ENCODE measurements at places on chromosomes 4 and X.

GRCh38 chr4:180134091-180134866, 2108.9 kb upstream of the TENM3 start:
- no peak for DNase-seq

DNA sequence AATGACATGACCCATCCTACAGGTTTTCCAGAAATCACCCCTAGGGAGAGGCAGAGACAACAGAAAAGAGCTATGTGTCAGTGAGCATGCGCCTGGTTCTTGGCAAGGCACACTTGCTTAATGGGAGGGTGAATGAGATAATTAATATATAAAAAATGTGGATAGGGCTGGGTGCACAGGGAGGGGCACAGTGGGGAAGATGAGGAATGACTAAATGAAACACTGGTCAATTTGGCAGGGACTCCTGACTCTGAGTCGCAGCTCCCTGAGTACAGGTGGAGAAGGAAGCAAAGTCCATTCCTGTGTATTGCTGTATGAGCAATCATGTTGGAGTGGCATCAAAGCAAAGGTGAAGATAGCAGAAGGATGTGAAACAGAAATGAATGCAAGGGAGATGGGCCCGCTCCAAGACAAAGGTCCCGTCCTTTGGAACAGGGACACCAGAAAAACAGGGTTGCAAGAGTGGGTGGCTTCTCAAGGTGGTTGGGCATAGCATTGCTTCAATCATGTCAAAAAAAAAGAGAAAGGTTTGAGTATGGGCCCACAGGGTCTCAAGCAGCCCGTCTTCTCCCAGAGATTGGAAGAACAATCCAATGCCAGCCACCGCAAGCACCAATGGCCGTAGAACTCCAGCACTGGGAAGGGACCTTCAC, 278.4 kb upstream of the AGTR2 start:
- no peak for DNase-seq

- no peak for DNase-seq
Measured at GRCh38 chr4:177225605-177226004, 84.1 kb upstream of the NEIL3 start.

GRCh38 chr4:139611391-139611790, 54.2 kb upstream of the MGST2 start:
- no peak for DNase-seq

DNA sequence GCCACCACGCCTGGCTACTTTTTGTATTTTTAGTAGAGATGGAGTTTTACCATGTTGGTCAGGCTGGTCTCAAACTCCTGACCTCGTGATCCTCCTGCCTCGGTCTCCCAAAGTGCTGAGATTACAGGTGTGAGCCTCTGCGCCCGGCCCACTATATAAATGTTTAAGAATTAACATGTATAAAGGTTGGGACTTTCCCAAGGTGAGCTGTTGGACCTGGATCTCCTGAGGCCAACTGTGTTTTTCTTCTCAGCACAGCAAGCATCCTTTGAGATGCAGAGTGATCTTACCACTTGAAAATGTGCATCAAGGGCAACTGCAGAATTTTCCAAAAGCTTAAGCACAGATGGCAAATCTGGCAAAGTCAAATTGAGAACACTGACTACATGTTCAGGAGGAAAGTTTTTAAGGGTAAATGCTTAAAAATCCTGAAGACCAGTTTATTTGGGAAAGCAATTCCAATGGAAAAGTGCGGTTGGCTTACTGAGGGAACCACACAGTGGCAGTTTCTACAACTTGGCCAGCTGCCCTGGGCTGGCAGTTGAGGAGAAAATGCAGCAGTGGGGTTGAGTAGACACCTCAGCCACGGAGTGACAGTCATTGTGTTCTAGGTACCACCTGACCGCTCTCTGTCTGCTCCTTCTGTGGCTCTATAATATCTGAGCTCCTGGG, 168.9 kb downstream of the CBR4 start:
- no peak for DNase-seq

DNA sequence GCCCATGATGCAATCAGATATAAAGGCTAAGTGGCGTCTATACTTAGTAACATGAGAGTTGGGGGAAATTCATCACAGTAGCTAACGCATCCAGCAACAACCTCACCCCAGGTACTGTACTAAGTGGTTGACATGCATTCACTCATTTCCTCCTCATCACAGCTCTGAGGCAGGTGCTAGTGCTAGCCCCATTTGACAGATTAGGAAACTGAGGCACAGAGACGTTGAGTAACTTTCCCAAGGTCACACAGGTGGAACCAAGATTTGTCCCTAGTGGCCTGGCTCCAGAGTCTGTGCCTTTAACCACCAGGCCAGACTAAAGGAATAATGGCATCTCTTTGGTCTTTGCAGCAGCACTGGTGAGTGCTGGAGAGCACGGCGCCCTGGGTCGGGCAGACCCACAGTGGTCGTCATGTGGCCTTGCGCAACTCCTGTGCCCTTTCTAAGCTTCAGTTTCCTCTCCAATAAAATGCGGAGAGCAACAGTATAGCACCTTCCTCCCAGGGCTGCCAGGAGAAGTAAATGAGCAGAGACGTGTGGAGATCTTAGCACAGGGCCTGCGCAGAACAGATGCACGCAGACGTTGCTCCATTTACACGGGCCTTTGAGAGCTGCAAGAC, 186.4 kb downstream of the BCOR start:
- DNase-seq: no peak

DNA sequence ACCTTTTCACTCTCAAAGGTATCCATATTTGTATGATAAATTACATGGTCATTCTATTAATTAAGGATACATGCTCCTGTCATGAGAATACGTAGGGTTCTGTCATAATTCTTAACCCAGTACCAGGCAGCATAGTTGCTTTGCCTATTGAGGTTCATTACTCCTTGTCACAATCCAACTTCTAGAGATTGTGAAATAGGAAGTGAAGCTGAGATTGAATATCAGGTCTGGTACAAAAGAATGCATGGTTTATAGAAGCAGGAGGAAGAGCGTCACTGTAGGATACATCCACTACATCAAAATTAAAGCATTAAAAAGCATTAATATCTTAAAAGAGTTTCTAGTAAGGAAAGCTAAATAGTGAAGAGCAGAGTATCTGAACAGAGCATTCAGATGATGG, 647.0 kb downstream of the IQCM start:
- no peak for DNase-seq

DNA sequence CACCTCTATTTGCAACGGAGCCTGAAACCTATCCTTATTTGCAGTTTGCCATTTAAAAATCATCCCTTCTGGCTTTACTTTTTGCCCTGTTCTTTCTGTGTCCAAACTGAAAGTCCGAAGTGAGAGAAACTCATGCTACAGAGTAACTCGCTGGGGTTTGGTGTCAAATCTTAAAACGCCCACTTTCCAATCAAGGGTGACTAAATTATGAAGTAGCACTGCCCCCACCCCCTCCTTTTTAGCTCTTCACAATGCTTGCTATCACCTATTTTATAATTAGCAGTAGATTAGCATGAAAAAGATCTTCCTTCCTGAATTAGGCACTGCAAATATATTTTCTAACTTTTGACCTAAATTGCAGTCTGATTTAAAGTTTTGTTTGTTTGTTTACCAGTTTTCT, 52.5 kb downstream of the VGLL1 start:
- DNase-seq: no peak

DNA sequence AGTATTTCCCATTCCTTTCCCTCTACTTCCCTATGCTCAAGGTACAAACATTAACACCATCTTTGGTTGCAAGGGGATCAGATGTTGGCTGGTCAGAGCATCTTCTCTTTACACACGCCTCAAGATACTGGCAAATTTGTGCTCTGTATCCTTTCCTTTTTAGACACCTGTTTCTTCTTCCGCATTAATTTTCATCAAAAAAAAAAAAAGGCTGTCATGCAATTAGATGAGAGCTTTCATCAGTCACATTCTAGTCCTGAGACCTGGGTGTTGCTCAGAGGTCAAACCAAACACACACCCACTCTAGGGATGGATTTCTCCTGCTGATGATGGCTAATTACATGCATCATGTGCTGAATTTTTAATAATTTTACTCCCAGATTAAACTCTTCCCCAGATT, 2.0 kb downstream of the RELL1 start:
- DNase-seq: no peak

DNA sequence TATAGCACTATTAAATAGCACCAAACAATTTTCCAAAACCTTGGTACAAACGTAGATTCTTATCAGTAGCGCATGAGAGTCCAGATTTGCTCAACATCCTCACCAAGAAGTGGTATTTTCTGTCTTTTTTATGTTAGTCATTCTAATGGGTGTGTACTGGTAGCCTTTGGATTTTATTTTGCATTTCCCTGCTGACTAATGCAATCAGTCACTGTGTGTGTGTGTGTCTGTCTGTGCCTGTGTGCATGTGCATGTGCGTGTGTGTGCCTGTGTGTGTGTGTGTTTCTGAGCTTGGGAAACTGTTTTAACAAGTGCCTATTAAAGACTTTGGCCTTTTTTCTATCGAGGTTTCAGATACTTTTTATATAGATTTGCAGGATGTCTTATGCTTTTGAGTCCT, 82.2 kb upstream of the MAGEA10 start:
- DNase-seq: no peak

GRCh38 chr4:105666693-105667092, 41.8 kb downstream of the INTS12 start:
- no peak for DNase-seq

DNA sequence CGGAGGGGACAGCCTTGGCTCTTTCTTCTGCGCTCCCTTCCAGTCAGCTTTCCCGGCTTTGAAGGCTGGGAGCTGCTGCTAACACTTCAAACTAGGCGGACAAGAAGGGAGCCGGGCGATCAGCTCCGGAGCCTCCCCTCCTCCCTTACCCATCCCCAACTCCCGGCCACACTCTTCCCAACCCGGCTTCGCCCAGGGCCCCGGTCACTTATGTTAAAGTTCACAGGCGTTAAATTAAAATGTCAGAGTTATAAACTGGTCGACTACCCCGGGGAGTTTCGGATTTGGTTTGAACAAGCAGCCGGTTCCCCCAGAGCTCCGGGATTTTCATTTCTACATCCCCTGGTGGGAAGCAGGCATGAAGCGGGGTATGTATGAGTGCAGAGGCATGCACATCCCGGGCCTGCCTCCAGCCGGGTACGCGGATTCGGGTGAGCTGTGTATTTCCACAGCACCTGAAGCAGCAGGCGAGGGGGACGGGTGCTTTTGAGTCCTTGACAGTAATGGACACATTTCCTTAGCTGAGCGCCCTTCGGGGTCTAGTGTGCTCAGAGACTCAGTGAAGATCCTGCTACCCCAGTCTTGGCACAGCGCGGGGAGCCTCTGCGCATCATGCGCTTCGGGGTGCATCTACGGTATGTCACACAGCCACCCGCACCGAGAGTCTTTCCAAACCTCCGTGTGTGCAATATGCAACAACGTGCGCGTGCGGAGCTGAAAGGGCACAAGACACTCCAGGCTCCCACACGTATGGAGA, 880 bp downstream of the UNC5C start:
- no peak for DNase-seq

GRCh38 chrX:72621625-72622485, 49.2 kb upstream of the HDAC8 start:
- no peak for DNase-seq

All from hematopoietic multipotent progenitor cell treated with erythropoietin and hydrocortisone succinate and interleukin-3 and kit ligand, for 17 days (in vitro differentiated cells).